ENCODE measurements at places on chromosomes 12 and 14.

DNA sequence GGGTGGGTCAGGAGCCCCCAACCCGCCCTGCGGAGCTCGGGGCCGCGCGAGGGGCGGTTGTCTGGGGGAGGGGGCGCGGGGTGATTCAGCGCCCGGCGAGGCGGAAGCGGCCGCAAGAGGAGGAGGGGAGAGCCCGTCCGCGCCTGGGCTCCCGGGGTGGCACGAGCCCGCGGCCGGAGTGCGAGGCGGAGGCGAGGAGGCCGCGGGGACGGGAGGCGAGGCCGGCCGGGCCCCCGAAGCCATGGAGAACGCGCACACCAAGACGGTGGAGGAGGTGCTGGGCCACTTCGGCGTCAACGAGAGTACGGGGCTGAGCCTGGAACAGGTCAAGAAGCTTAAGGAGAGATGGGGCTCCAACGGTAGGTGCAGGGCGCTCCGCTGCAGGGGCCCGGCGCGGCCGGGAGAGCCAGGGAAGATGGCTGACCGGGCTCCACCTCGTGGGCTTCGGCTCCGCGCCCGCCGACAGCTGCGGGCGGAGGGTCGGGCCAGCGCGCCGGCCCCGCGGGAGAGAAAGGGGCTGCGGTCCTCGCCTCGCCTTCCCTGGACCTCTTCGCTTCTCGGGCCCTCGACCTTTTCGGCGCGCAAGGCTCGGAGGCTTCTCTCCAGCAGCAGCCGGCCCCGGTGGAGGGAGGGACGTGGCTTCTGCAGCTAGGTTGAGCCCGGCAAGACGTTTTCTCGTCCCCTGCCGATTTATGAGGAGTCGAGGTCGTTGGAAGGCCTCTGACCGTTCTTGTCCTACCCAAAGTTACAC lies 677 bp downstream of the ATP2A2 start:
- peak; percentile 56 for DNase-seq

- no peak for DNase-seq
Measured at GRCh38 chr12:124091835-124092234, 118.8 kb downstream of the ZNF664 start.

DNA sequence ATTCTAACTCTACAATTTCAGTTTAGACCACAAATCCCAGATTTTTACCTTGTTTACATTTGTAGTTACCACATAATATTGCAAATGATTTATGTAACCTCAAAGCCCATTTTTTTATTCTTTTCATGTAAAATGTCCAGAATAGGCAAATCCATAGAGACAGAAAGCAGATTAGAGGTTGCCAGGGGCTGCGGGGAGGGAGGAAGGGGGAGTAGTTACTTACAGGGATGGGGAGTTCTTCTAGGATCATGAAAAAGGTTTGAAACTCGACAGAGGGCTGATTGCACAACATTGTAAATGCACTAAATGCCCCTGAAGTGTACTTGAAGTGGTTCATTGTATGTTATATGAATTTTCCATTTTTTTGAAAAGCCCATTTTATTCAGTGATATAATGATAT lies 66.5 kb downstream of the PPP2R5C start:
- DNase-seq: no peak

DNA sequence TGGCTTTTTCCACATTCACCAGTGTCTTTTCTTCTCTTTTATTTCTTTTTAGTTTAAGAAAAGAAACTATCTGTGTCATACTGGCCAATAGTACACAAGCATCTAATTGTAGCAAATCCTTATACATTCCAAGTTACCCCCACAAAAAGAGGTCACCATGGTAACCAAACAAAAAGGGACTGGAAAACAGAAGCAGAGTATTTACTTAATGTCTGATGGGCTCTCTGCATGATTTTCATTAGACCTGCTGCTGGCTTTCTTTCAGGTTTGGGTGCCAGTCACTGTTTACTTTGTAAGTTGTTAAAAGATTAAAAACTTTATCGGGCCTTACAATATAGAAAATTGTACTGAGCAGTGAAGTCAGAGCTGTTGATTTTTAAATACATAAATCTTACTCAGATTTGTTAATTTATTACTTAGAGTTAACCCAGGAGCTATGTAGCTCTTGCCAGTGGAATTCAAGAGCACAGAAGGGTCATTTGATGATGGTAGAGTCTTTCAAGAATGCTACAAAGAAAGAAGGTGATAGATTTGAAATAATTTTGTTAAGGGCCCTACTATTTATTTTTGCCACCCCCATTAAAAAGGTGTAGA lies 123.9 kb downstream of the BRMS1L start:
- DNase-seq: no peak

DNA sequence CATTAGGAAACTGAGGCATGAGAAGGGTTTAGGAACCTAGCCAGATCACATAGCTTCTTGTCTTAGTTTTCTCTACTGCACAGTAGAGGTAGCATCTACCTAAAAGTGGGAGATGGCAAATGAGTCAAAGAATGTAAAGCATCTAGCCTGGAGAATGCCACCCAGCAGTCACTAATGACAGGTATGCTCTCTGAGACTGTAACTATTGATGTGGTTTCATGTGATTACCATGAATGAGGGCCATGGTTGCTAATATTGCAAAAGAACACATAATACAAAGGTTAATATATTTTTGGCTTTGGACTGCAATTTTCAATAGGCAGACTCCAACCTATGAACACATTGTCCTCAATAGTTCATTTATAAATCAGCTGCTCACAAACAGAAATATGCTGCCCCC lies 389.9 kb downstream of the GRIN2B start:
- no peak for DNase-seq

DNA sequence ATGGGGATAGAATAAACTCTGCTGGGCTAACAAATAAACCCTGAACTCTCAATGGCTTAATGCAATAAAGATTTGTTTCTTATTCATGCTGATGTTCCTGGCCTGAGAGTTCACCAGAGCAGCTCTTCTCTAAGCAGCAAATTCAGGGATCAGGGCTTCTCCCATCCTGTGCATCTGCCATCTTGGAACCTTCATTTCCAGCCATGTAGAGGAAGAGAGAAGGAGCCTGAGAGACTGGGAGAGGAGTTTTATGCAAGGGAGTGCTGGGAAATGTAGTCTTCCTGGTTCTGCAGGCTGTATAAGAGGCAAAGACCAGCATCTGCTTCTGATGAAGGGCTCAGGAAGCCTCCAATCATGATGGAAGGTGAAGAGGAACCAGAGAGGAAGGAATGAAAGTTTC lies 20.6 kb upstream of the APOLD1 start:
- no peak for DNase-seq

GRCh38 chr12:18955594-18955993 lies 173.9 kb upstream of the PLEKHA5 start:
- no peak for DNase-seq

DNA sequence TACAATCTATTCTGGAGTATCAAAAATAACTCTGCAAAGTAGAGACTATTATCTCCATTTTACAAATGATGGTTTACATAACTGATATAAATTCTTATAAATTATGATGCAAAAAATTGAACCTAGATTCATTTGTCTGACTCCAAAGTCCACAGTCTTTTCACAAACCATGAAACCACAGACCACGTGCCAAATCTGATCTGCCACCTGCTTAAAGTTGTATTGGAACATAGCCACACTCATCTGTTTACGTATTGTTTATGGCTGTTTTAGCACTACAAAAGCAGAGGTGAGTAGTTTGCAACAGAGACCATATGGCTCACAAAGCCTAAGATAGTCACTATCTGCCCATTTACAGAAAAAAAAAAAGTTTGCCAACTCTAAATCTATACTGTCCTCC lies 105.3 kb downstream of the KCNH5 start:
- DNase-seq: no peak

GRCh38 chr14:69049675-69050074 lies 70.6 kb upstream of the ACTN1 start:
- DNase-seq: no peak

DNA sequence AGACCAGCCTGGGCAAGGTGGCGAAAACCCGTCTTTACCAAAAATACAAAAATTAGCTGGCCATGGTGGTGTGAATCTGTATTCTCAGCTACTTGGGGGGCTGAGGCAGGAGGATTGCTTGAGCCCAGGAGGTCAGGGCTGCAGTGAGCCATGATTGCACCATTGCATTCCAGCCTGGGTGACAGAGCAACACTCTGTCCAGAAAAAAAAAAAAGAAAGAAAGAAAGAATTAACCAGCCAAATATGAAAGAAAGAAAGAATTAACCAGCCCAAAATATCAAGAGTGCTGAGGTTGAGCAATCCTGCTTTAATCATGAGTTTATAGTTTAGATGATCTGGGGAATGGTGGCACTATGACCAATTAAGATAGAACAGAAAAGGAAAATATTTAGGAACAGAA lies 3.5 kb upstream of the ACTN1 start:
- DNase-seq: no peak

- DNase-seq: no peak
Measured at GRCh38 chr14:55309154-55309553, 37.9 kb downstream of the FBXO34 start.

GRCh38 chr12:110718222-110718908 lies 24.3 kb downstream of the PPP1CC start:
- DNase-seq: no peak

- no peak for DNase-seq
Measured at GRCh38 chr12:101746661-101747060, 7.4 kb upstream of the SYCP3 start.

DNA sequence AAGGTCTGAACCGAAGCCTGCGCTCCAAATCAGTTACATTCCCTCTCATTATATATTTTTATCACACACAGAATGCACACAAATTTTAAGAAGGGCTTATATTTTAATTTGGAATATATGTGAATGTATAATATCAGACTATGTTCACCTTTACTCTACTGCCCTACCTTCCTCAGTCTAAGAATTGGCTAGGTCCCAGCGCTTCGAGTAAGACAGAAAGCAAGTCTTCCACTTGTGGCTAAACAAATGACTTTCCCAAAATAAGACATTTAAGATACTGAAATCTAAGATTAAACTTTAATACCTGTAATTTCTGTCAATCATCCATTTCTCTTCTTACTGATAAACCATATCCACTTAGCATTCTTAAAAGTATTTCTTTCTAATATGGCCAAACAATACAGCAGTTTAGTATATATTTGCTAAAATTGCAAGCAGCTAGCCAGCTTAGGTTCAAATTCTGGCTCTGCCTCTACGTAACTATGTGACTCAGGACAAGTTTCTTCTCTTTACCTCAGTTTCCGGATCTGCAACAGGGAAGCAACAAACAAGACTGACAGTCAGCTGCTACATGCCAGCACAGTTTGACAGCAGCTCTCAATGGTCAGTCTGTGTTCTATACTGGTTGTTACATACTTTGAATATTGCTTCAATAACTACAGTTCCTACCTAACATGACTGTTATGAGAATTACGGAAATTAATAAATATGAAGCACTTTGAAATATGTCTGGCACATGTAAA lies 2.0 kb downstream of the INTS13 start:
- DNase-seq: no peak

- no peak for DNase-seq
Measured at GRCh38 chr14:53411125-53411524, 258.0 kb upstream of the DDHD1 start.

DNA sequence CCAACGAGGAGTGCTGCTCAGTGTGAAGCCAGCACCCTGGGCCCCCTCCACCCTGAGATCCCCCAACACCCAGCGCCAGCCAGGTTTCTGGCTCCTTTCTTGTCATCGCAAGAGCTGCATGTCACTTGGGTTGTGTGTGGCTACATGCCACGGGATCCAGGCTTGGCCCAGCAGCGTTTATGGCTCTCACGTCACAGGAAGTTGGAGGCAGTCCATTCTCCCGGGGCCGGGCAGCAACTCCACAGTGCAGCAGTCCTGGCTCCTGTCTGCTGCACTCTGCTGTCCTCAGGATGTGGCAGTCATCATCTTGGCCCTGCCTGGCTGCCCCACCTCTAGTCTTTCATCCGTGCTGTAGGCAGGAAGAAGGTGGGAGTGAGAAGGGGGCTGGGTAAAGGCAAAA lies 78.3 kb downstream of the AACS start:
- no peak for DNase-seq

GRCh38 chr12:117686911-117687377 lies 281.8 kb downstream of the KSR2 start:
- DNase-seq: no peak

DNA sequence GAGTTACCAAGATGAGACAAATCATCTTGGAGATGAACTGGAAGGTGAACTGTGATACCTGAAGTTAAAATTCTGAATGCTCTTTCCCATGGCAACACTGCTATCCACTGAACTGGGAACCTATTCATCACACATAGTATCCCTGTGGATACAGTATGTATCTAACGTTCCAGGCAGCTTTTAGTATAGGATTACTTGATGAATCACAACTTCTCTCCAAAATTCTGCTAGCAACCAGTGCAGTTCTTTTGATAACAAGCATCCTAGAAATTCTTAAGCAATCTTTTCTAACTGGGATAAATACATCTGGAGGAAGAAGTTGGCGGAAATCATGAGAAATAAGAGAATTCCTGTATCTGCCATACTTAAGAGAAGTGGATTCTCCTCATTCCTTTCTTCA lies 66.4 kb downstream of the PAWR start:
- no peak for DNase-seq

GRCh38 chr12:57126561-57126960 lies 1.7 kb upstream of the LRP1 start:
- DNase-seq: no peak

GRCh38 chr12:31423405-31423804 lies 97.5 kb upstream of the SINHCAF start:
- DNase-seq: no peak

GRCh38 chr14:61430066-61430757 lies 108.8 kb downstream of the PRKCH start:
- no peak for DNase-seq

DNA sequence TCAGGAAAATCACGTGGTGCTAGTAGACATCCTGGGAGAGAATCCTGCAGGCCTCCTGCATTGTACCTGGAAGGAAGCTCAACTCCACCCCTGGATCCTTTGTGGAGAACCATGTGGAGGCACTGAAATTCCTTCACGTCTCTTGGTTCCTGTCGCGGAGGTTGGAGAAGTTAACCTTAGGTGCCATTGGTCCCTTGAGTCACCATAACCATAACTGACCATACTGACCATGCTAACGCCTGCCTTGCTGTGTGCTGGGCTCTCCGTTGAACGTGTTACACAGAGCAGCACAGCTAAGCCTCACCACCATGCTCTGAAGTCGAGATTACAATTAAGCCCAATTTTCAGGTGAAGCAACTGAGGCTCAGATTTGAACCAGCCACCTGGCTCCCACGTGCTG lies 18.6 kb downstream of the C14orf132 start:
- no peak for DNase-seq

- no peak for DNase-seq
Measured at GRCh38 chr14:68694516-68695235, 98.2 kb downstream of the ZFP36L1 start.
